Kidney epithelial cell (primary cell): ENCODE measurements at places on chromosomes 2 and 18. TPM values are rescaled to one million over a fixed set of nuclear protein-coding genes. Genes with fewer than 3 reads are reported as not detected.

- no peak for DNase-seq
These were observed 28.3 kb upstream of the NTSR2 start for GRCh38 chr2:11698009-11698922.

DNA sequence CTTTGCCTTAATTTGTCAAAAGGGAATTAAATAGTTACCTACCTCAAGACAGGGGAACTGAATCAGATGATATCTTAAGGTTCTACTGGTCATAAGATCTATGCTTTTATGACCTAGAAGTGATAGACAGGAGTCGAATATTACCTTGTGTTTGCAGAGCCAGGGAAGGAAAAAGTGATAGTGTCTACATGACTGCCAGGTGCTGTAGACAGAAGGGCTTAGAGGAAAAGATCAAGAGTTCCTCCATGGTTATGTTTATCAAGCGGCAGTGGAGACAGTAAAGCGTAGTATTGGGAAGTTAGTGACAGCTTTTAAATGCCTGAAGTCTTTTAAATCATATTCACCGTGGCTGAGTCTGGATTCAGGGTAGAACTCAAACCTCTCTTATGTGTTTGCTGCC is 11.9 kb downstream of the CRIM1 start:
- no peak for DNase-seq

DNA sequence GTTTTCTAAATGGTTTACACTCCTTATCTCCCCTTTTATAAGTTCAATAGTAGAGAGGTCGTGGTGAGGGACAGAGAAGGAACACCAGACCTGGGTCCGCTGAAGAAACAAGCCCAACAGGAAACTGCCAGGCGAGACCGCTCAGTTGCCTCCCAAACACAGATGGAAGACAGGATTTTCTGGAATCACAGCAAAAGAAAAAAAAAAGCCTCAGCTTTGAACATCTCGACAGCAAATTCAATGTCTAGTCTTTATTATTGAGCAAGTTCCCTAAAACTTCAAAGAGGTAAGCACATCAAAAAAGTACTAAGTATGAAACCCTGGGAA is 33.5 kb upstream of the GNAL start:
- DNase-seq: no peak

- DNase-seq: no peak
These were observed 9.2 kb downstream of the SLC66A2 start for GRCh38 chr18:79942211-79942610.

DNA sequence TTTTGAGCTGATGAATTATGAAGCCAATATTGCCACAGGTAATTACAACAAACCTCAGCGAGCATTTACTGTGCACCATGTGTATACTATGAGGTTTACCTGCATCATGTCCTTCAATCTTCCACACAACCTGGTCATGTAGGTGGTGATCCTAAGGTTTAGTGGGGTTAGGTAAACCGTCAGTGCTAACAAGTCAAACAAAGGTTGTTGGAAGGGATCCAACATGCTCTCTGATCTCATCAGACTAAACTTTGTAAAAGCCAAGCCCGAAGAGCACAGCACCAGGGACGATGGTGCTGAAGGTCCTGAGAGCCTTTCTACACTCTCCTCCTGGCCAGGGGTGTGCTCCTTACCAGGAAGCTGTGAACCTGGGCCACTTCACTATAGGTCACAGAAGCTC is 29.4 kb downstream of the SH3YL1 start:
- DNase-seq: no peak

DNA sequence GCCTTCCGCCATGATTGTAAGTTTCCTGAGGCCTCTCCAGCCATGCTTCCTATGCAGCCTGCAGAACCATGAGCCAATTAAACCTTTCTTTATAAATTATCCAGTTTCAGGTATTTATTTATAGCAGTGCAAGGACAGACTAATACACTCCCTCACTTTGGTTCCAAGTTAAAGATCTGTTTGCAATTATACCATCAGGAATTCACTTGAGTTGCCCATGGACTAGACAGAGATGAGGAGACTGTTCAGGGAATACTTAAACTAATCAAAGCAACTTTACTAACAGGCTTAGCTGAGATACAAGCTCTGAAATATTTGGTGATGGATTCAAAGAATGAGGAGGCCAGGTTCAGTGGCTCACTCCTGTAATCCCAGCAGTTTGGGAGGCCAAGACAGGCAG is 190.0 kb downstream of the MTCL1 start:
- no peak for DNase-seq

GRCh38 chr2:187477051-187477450 is 29.0 kb upstream of the CALCRL start:
- no peak for DNase-seq

GRCh38 chr2:106521016-106521415 is 33.9 kb downstream of the CD8B2 start:
- DNase-seq: no peak

- DNase-seq: no peak
These were observed at the start of gene ACTG2 for GRCh38 chr2:73892631-73893329. TSS of gene ACTG2 (plus strand) at chr2:73893008. CDS start at chr2:73901312, 8,304 bp downstream.

- no peak for DNase-seq
These were observed 183.1 kb upstream of the SH3BP4 start for GRCh38 chr2:234768608-234769196.

DNA sequence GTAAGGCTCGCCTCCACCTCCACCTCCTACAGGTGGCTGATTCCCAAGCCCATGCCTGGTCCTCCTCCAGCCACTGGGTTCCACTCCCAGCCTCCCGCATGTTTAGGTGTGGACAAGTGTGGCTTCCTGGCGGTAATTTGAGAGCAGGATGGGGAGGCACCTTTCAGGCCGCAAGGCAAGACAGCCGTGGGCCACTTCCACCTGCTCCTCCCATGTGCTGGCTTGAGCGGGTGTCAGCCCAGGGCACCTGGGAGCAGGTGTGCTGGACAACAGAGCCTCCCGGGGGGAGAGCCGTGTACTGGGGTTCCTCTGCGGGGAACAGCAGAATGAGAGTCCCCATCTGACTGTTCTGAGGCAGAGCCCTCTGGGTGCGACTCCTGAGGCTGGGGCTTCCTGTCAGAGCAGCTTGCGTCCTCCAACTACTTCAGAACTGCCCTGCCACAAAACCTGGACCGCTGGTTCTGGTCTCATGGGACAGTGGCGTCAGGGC is 83.9 kb downstream of the TPO start:
- no peak for DNase-seq

GRCh38 chr18:35063875-35064690 is 22.9 kb downstream of the MAPRE2 start:
- no peak for DNase-seq

DNA sequence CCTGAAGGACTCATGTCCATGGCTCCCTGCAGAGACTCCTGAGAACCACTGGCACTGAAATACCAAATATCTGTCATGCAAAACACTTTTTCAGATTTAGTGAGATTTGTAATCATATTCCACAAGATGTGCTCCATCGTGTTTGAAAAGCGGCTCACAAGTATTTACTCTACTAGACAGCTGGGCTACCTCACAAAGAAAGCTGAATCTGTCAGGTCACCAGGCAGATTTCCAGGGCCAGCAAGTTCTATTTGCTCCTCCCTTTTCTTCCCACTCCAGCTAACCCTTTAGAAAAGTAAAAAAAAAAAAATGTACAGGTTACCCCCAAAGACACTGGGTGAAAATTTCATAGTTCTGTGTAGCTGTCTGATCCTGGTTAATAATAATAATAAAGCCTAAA is 22.9 kb downstream of the WIPF1 start:
- DNase-seq: no peak

GRCh38 chr2:218863021-218863520 is 3.5 kb downstream of the WNT6 start:
- no peak for DNase-seq

- no peak for DNase-seq
These were observed 9.0 kb downstream of the GBX2 start for GRCh38 chr2:236158969-236159777.

- DNase-seq: no peak
These were observed 204.2 kb upstream of the CELF4 start for GRCh38 chr18:37769826-37770225.

DNA sequence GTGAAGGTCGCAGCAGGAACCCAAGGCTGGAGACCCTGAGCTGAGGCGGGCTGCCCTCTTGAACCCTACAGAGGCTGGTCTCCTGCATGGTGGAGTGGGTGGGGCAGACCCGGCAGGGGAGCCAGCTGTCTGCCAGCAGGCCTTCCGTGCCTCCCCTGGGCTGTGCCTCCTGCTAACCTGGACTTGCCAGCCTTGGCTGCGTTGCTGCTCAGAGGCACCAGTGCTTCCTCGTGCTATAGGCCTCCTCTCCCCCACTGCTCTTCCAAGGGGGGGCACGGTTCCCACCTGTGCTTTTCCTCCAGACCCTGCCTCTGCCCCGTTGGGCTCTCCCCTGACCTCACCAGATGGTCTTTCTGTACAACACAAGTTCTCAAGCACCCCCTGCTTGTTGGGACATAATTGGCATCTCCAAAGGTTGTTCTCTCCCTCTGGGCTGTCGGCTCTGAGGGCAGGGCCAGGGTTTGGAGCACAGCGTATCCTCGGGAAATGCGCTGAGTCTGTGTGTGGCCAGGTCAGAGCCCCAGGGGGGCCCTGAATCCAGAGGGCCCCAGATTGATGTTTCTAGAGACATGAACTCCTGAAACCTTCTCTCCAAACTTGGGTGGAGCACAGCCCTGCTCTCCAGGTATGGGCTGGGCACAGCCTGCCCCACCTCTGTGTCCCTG is 6.7 kb downstream of the ARHGEF4 start:
- DNase-seq: no peak

Gene SERPINB11
- total RNA-seq: not detected in 2 replicates

Gene ACOXL
- total RNA-seq: 0.58 and 1.6 TPM in 2 replicates

Gene SRSF7
- 67.6 and 73.8 TPM in 2 replicates for total RNA-seq

Gene SLC9A4
- 2.2 and 3.2 TPM in 2 replicates for total RNA-seq

Gene ANKRD30B
- 0.07 and 0.08 TPM in 2 replicates for total RNA-seq

Gene PDE11A
- 0.13 and 0.21 TPM in 2 replicates for total RNA-seq

Gene GNLY
- not detected in 2 replicates for total RNA-seq
